GM04504 (cell line): ENCODE measurements at places on chromosomes 13 and 19.

- no peak for DNase-seq
Measured at GRCh38 chr13:41144576-41144975, 12.0 kb upstream of the KBTBD6 start.

DNA sequence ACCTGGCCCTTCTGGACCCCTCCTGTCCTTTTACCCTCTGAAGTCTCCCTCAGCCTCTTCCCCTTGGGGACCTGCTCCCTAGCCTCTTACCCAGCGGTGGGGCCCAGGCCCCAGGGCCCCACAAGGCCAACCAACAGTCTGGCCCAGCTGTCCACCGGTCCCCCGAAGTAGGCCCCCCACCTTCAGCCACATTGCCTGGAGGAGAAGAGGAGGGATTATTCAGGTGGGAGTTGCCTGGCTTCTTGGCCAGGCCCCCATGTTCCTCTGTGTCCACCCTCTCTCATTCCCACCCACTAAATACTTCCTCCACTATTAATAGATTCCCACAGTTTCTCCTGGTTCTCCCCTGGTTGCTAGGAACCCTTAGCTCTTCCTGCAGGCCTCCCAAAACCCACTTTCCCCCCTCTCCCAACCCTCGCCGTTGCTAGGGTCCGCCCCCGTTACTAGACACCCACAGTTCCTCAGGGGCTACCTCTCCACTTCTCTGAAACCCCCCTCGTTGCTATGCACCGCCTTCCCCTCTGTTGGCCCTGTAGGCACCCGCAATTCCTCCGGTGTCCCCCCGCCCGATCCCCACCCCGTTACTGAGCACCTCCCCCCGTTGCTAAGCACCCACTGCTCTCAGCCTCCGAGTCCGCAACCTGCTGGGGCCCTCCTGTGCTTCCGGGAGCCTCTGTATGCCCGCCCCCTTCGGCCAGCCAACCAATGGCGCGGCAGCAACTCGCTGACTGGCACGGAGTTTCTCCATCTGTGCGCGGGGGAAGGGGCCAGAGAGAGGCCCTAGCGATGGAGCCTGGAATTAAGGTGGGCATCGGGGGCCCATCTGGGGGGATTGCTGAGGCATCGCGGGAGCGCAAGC, 2.0 kb downstream of the COQ8B start:
- DNase-seq, result peak; percentile 82

- DNase-seq, result no peak
Measured at GRCh38 chr19:33444562-33445441, 71.3 kb downstream of the CEBPG start.

- no peak for DNase-seq
Measured at GRCh38 chr19:13835791-13836723, 40.8 kb downstream of the ZSWIM4 start.

- DNase-seq, result no peak
Measured at GRCh38 chr13:31452525-31452924, 252.8 kb downstream of the B3GLCT start.

DNA sequence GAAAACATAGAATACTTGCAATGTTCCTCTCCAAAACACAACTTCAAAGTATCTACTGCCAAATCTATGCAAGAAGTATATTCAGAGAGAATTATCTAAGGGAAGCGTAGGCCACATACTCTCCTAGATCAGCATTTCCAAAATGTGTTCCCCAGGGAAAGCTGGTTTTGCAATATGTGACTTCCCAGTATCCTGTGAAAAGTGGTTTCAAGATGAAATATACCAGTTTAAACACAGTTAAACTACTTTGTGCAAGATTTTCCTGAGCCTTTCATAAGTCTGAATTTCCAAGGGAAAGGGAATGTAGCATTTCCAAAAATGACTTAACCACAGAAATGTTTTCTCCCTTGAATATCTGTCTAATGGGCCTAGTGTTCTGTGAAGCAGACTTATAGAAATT, 7.6 kb downstream of the STARD13 start:
- no peak for DNase-seq

- DNase-seq, result no peak
Measured at GRCh38 chr19:54851353-54851752, 1.1 kb downstream of the KIR3DL2 start.

GRCh38 chr13:97896446-97896845, 57.0 kb upstream of the IPO5 start:
- DNase-seq, result no peak
